HFFc6 (cell line): ENCODE measurements at places on chromosomes 11 and 22. TPM values are rescaled to one million over a fixed set of nuclear protein-coding genes. Genes with fewer than 3 reads are reported as not detected.
A peak's percentile ranks its signal among the peaks of the same experiment; 100 is the strongest.

The GVQW3 gene
- 0.48 and 0.63 TPM in 2 replicates for total RNA-seq

DNA sequence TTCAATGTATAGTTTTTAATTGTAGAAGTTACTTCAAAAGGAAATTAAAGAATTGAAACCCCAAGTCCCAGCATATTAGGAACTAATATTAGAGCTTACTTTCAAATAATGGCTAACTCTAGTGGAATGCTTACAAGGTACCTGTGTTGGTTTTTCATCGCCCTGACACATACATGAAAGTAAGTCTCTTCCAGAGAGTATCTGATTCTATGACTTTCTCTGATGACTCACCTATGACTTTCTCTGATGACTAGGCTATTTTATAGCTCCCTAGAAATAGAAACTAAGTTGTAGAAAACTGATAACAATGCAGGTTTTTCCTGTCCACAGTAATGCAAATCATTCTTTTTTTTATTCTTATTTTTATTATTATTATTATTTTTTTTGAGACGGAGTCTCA, 33.6 kb upstream of the MMP7 start:
- H3K36me3 ChIP-seq: peaks cover 21% of the 10 kb centered on the region
- H3K27me3 ChIP-seq: peaks cover 12% of the 10 kb centered on the region; the same call in 1 of the 2 replicates
- peaks cover 35% of the 10 kb centered on the region for H3K4me1 ChIP-seq
- H3K4me3 ChIP-seq: no peak overlapping the region
- peak overlapping the region; percentile 4; the same call in 1 of the 2 replicates for H3K27ac ChIP-seq

DNA sequence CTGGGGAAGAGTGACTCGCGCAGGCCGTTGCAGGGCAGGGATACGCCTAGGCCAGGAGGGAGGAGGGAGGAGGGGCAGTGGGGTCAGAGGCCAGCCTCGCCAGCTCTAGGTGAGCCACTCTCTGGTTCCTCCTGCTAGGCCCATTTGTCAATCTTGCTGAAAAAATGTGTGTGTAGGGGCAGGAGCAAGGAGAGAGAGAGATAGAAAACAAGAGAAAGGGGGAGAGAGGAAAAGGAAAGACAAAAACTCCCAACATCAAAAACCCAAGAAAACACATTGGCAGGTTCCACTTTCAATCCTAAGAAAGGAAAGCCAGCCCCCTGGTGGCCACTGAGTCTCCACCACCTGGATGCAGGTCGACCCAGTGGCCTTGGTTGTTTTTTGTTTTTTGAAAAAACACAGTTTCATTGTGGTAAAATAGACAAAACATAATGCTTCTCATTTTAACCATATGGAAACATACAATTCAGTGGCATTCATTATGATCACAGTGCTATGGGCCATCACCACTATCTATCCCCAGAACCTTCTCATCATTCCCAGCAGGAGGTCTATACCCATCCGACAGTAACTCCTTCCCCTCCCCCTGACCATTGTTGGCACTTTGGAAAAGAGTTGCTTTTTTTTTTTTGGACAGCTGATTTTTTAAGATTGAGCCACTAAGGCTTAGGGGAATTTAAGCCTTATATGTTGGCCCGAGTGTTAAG, 10.9 kb downstream of the OMP start:
- H3K4me3 ChIP-seq: no peak overlapping the region
- 0 out of 2 replicates have a peak overlapping the region, but pooled peaks have one; percentile 5 for H3K27ac ChIP-seq
- H3K4me1 ChIP-seq: peaks cover 45% of the 10 kb centered on the region
- peak; percentile 35 for DNase-seq
- peaks cover 1% of the 10 kb centered on the region for H3K27me3 ChIP-seq

The PLCB3 gene
- 44.9 to 53.9 TPM (median 52.4 TPM) in 3 replicates for total RNA-seq
